ENCODE measurements at places on chromosomes 7 and 10.

- H3K4me1 ChIP-seq, result peaks cover 29% of the 10 kb centered on the region
- H3K4me3 ChIP-seq, result peak overlapping the region; percentile 81
Measured at GRCh38 chr7:74092964-74093471, 9.4 kb downstream of the LIMK1 start.

DNA sequence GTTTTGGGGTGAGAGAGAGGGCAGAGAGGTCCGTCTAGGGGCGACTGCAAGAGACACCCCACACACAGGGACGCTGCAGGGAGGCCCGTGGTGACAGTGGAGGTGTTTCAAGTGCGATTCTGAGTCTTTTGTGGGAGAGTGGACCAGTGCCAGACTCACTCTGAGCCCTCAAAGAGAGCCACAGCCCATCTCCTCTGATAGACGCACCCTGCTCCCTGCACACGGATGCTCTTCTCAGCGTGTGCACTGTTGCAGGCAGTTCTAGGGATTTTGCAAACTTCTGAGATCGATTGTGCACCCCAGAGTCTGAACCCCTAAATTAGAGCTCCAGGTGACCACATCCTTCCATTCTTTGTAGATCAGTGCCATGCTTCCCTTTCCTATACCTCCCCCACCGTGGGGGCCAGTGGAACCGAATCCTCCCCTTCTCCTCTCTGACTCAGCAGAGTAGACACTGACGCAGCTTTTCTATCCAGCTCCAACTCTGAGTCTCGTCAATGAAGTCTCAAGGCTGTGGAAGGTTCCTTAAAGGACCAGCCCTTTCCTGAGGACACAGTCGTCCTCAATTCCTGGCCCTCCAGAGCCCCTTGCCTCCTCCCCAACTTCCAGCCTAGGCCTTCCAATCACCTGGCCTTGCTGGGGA is 83.8 kb downstream of the TMEM130 start:
- no peak overlapping the region for H3K27ac ChIP-seq
- H3K4me1 ChIP-seq, result no peaks in the 10 kb centered on the region
- H3K4me3 ChIP-seq, result no peak overlapping the region
- H3K36me3 ChIP-seq, result no peaks in the 10 kb centered on the region

- no peak for DNase-seq
- H3K27me3 ChIP-seq, result no peaks in the 10 kb centered on the region
- H3K4me3 ChIP-seq, result no peak overlapping the region
- H3K4me1 ChIP-seq, result no peaks in the 10 kb centered on the region
Measured at GRCh38 chr10:12841826-12842225, 159.7 kb downstream of the CCDC3 start.

- H3K27ac ChIP-seq, result no peak overlapping the region
- H3K4me3 ChIP-seq, result no peak overlapping the region
- H3K36me3 ChIP-seq, result no peaks in the 10 kb centered on the region
- peaks cover 6% of the 10 kb centered on the region for H3K27me3 ChIP-seq
- H3K4me1 ChIP-seq, result no peaks in the 10 kb centered on the region
Measured at GRCh38 chr7:24729365-24730017, 27.8 kb downstream of the GSDME start.

Data from CD14-positive monocyte (primary cell).